ENCODE measurements at places on chromosomes 7 and 10. TPM values are rescaled to one million over a fixed set of nuclear protein-coding genes. Genes with fewer than 3 reads are reported as not detected.

DNA sequence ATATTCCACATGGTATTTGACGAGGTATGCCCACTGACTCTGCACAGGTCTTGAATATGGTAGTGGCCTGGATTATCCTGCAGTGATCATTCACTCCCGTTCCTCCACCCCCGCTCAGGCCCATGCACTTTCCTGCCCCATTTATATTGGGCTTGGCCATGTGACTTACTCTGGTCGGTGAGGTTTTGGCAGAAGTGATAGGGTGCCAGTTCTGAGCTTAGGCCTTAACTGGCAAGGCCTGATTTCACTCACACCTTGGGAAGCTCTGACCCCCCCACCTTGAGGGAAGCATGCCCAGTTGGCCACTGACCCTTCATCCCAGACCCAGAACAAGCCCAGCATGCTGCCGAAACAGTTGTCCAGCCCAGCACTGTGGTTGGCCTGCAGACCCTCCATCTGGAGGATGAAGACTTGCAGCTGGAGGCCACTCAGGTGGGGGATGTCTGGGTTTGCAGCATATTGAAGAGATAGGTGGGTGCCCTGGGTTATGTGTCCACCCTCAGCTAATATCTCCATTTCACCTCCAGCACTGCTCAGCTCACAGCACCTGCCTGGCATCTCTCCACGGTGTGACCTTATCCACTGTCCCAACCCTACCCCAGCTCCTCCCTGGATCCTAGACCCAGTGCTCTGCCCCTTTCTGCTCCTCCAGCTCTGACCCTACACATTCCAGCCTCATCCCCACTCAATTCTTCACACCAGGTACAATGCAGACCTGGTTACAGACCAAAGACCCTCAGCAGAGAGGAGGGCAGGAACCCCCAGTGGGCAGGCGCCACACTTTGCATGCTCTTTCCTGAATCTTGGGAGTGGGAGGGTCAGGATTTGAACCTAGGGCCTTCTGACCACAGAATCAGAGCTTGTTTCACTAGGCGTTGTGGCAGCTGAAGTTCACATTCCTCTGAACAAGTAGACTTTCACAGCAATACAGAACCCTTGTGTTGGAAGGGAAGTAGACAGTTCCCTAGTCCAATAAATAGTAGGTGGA lies 138.1 kb upstream of the CHST15 start:
- no peak for DNase-seq

GRCh38 chr10:97363071-97363470 lies 28.5 kb upstream of the FRAT2 start:
- no peak for DNase-seq

GRCh38 chr10:121481180-121481579 lies 117.1 kb downstream of the FGFR2 start:
- DNase-seq: no peak

DNA sequence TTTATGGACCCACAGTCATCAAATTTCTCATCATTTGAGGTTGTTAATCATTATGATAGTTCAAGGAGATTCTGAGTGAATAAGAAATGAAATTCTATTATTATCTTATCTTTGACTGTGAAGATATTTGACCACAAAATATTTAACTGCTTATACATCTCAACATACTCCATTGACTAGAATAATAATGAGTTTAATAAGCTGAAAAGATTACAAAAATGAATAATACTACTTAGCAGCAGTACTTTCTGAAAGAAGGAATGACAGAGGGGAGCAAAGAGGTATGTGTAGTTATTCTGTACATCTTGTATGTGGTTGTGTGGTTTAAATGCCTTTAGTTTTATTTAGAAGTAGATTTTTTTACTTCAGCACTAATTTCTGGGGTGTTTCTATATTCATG lies 214.2 kb downstream of the PRKG1 start:
- no peak for DNase-seq

- no peak for DNase-seq
Observed at GRCh38 chr10:69276503-69276902, 1.8 kb upstream of the HK1 start.

DNA sequence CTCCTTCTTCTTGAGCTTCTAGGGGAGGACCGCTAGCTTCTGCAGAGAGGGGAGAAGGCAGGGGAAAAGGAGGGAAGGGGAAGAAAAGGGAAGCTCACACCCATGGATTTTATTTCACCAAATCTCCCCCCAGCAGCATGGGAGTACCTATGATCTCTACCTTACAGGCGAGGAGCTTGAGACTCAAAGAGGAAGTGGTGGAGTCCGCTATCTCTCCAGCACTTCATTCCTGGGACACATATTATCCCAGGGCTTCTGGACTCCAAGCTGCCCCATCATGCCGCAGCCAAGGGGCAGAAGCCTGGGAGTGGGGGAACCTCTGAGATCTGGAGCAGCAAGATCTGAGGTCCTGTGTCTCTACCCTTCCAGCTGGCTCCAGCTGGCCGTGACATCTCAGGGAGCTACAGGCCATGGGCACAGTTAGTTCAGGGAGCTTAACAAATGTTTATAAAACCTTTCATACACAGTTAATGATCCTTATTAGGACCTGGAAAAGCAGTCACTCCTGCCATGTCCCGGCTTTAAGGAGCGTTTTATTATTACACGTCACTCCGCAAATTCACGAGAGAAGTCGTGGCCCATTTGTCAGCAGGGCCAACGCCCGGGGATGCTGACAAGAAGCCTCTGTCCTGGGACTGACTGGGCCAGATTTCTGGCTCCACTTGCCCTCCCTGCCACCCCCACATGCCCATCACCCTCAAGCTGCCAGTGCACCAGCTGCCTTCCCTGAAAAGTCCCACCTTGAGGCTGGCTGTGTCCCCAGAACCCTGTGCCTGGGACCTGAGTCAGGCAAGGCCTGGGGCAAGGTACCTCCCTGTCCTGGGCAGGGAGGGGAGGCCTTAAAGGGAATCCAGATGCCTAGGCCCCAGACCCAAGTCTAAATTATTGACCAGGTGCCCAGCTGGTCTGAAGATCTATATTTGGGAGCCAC lies 132.1 kb upstream of the ZMIZ1 start:
- DNase-seq: no peak

- DNase-seq: no peak
Observed at GRCh38 chr7:73451780-73452398, 18.3 kb downstream of the FZD9 start.

GPR85 gene
- 46.8 TPM for total RNA-seq

- DNase-seq: no peak
Observed at GRCh38 chr10:4650582-4650981, 175.4 kb upstream of the AKR1E2 start.

GRCh38 chr7:39592586-39592985 lies 26.4 kb downstream of the YAE1 start:
- no peak for DNase-seq

DNA sequence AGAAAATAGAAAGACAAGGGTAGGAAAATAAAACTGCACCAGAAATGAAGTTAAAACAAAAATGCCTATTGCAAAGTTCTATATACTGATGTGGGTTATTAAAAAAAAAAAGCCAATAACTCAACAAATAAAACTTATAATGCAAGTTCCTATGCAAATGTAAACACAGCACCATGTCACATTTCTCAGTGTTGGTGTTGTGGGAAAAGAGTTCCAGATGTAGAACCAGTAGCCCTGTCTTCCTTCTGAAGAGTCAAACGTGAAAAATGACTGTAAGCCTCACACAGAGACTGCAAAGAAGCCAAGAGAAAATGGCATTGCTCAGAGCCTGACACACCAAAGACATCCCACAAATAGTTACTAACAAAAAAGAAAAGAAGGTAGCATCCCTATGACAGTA lies 10.1 kb downstream of the PON2 start:
- DNase-seq: no peak

DNA sequence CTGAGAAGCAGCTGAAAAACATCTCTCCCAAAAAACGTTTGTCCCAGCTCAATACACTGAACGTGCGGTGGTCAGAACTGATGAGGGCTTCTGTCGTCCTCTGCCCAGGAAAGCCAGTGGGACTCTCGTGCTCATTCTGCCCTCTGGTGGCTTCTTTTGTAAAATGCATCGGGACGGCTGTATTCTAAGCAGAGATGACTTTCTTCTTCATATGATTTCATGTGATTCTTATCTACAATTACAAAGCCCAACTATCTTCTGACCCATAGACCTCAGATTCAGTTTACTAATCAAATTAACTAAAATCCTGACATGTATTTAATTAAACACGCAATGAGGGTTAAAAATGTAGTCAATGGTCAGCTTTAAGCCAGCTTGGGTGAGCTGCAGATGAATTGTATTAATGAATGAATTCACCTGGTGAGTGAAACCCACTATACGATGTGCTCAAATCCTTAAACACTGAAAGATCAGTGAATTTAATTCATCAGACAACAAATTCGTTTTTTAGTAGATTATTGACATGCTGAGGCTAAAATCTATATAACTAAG lies 117.6 kb upstream of the FAM204A start:
- DNase-seq: peak; percentile 77

DNA sequence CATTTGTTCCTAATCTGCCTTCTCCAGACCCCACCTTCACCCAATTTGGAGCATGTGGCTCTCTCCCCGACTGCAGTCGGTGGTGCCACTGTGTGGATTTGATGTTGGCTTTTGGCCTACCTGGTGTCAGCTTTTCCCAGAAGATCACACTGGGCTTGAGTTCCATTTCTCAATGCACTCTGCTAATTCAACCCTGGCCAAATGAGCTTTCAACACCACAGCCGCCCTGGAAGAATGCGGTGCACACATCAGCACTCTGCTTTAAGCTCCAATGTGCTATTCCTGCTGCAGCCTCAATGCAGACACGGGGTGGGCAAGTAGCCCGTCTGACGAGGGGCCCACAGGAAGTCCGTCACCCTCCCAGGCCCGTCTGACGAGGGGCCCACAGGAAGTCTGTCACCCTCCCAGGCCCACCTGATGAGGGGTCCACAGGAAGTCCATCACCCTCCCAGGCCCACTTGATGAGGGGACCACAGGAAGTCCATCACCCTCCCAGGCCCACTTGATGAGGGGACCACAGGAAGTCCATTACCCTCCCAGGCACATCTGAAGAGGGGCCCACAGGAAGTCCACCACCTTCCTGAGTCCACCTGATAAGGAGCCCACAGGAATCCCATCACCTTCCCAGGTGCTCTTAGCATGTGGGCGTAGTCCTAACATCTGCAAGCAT lies 64.4 kb downstream of the ASB13 start:
- DNase-seq: no peak

DNA sequence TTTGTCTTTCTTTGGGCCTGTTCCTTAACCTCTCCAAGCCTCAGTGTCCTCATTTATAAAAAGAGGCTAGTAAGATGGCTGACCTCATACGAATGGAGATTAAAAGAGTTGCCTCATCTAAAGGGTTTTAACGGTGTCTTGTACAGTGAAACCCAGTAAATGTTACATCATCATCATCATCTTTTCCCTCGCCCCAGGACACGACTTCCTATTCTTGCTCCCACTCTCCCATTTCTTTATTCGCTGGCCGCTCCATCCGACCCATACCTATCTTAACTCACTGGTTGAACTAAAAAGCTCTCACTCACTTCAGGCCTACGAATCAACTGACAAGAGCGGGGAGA lies 554 bp downstream of the FRA10AC1 start:
- DNase-seq: no peak

DNA sequence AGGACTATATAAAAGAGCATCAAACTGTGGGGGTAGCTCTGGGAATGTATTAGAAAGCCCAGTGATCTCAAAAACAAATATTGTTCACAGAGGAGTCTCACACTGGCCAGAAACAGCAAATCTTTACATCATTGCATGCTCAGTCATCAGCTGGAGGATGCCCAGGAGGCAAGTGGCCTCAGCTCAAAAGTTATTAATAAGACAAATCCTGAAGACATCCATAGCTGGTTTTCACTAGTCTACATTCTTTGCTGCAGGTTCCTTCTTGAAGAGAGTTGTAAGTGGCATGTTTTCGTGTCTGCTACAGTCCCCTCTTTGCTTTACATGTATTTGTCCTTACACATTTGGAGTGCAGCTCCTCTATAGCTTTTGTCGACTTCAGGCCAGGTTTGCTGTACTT lies 8.6 kb upstream of the CCDC7 start:
- no peak for DNase-seq

TAS2R3 gene
- 5.7 TPM for total RNA-seq
